SJSA1 (cell line): ENCODE measurements at places on chromosomes 12 and 14.

DNA sequence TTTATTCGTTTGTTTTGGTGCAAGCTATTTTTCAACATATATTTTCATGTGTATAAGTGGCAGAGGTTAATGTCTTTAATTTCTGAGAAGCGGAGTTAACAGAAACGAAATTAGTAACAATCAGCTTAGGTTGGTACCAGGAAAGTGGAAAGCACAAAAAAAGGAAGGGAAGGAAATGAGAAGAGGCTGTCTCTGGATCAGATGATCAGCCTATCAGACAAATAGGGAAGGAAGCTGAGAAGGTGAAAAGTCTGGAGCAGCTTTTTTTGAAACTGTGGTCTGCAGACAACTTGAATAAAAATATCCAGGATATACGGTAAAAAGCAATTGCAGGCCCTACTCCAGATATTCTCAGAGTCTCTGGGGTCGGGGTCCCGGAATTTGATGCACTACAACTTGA, 265.0 kb downstream of the SSPN start:
- no peaks in the 10 kb centered on the region for H3K27me3 ChIP-seq
- DNase-seq, result no peak
- no peaks in the 10 kb centered on the region for H3K4me1 ChIP-seq
- no peak overlapping the region for H3K27ac ChIP-seq
- H3K36me3 ChIP-seq, result peaks cover 17% of the 10 kb centered on the region
- no peak overlapping the region for H3K4me3 ChIP-seq

DNA sequence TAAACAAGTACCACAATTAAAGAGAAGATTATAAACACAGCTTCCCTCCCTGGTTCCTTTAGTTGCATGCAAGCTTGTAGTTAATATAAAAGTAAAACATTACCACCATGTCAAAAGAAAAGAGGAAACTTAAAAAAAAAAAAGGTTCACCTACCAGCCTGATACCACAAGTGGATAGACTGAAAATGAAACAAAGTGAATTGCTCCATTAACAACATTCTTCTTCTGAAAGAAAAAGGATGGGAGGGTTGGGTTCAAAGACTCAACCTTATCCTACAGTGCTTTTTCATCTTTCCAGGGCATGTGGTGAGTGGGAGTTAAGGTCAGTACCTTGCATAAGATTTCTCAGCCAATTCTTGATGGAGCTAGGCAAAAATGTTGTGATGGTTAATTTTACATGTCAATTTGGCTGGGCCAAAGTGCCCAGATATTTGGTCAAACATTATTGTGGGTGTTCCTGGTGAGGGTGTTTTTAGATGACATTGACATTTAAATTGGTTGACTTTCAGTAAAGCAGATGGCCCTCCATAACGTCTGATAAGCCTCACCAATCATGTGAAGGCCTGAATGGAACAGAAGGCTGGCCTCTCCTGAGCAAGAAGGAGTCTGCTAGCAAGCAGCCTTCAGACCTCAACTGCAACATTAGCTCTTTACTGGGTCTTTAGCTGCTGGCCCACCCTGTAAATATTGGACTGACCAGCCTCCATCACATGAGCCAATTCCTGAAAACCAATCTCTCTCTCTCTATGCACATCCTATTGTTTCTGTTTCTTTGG, 28.8 kb downstream of the VCPKMT start:
- no peak overlapping the region for H3K4me3 ChIP-seq
- H3K27me3 ChIP-seq, result no peaks in the 10 kb centered on the region
- H3K36me3 ChIP-seq, result no peaks in the 10 kb centered on the region
- no peak for DNase-seq
- peaks cover 6% of the 10 kb centered on the region; the same call in 1 of the 2 replicates for H3K4me1 ChIP-seq

DNA sequence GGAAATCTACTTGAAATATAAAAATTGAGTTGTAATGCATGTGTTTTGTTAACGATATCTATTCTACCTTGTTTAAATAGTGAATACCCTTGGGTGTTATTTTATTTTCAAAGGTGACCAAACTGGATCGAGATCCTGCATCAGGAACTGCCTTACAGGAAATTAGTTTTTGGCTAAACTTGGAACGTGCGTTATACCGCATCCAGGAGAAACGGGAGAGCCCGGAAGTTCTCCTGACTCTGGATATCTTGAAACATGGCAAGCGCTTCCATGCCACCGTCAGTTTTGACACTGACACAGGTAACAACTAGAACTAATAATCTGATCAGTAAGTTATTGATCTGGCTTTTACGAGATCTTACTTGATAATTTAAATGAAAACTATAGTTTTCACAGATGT, 15.9 kb downstream of the DYNC1H1 start:
- H3K27ac ChIP-seq, result peak overlapping the region; percentile 44; the same call in 1 of the 2 replicates
- H3K27me3 ChIP-seq, result no peaks in the 10 kb centered on the region
- no peak for DNase-seq
- peaks cover 15% of the 10 kb centered on the region for H3K4me1 ChIP-seq
- H3K36me3 ChIP-seq, result peaks cover 87% of the 10 kb centered on the region

DNA sequence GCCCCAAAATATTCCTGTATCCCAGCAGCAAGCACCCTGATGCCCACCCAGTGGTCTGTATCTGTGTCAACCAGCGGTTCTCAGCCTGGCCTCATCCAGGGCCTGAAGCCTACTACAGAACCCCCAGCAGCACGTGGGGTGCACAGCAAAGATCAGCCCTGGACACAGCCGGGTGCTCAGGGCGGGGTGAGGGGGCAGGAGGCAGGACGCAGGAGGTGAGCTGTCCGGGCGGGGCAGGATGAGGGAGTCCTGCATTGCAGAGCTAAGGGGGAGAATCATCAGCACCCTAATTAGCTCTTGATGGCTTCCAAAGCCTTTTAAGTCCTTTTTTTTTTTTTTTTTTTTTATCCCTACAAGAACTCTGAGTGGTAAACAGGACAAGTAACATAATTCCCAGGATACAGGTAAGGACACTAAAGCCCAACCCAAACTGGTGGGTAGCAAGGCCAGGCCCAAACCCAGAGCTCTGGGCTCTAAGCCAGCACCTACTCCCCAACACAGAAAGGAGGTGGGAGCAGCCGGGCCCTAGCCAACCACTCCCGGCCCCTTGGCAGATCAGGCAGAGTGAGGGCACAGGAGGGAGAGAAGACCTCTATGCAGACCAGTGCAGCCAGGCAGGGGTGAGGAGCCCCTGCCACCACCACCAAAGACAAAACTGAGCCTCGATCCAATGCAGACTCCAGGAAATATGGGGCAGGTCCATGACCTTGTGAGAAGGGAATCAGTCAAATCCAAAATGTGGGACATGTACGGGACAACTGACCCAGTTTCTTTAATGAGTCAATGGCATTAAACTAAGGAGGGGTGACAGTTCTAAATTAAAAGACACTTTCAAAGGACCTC, 32.3 kb upstream of the EIF5 start:
- no peak for DNase-seq
- H3K36me3 ChIP-seq, result no peaks in the 10 kb centered on the region
- no peak overlapping the region for H3K4me3 ChIP-seq
- H3K4me1 ChIP-seq, result no peaks in the 10 kb centered on the region

DNA sequence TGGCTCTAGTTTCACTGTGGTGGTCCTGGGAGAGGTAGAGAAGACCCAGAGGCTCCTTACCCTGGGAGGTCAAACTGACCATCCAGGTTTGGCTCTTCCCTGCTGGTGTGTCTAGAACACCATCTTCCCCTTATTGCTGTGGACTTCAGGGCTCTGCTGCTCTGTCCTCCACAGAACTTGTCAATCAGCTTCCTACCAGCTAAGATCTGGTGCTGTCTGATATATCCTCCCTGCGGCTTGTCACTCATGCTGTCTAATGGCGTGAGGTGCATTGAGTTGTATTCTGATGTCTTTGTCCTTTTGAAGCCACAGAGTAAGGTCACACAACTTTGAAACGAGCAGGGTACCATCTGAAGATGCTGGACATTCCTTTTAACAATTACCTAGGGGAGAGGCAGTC, 7.2 kb upstream of the C1RL start:
- no peak for DNase-seq
- H3K36me3 ChIP-seq, result no peaks in the 10 kb centered on the region
- no peak overlapping the region for H3K27ac ChIP-seq
- no peaks in the 10 kb centered on the region for H3K27me3 ChIP-seq
- no peak overlapping the region for H3K4me3 ChIP-seq
- H3K4me1 ChIP-seq, result no peaks in the 10 kb centered on the region
